NCI-H1436 treated with DMSO at 0.1 percent for 48 hours (cell line): ENCODE measurements at places on chromosomes 16 and 17.

- DNase-seq: no peak
These were observed 69.1 kb downstream of the CACNG1 start for GRCh38 chr17:67113486-67113885.

DNA sequence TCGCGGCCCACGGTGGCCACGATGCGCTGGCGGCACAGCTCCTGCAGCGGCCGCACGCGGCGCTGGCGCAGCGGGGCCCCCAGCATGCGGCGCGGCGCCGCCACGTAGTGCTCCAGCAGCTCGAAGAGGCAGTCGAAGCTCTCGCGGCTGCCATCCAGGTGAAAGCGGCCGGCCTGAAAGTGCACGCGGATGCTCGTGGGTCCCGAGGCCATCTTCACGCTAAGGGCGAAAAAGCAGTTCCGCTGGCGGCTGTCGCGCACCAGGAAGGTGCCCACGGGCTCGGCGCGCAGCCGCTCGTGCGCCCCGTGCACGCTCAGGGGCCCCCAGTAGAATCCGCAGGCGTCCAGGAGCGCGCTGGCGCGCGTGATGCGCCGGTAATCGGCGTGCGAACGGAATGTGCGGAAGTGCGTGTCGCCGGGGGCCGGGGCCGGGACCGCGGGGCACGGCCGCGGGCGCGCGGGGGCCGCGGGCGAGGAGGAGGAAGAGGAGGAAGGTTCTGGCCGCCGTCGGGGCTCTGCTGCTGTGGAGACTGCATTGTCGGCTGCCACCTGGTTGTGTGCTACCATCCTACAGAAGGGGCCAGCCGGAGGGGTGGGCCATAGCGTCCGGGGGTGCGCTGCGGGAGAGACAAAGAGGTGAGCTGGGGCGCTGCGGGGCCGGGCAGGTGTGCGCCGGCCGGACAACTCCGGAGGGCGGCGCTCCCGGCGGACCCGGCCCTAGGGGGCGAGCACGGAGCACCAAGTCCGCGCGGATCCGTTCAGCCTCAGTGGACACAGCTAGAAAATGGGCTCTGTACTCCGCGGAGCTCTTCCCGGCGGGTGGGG, 879 bp downstream of the SOCS1 start:
- DNase-seq: no peak

- DNase-seq: no peak
These were observed 3.6 kb downstream of the PIEZO1 start for GRCh38 chr16:88781140-88782077.

DNA sequence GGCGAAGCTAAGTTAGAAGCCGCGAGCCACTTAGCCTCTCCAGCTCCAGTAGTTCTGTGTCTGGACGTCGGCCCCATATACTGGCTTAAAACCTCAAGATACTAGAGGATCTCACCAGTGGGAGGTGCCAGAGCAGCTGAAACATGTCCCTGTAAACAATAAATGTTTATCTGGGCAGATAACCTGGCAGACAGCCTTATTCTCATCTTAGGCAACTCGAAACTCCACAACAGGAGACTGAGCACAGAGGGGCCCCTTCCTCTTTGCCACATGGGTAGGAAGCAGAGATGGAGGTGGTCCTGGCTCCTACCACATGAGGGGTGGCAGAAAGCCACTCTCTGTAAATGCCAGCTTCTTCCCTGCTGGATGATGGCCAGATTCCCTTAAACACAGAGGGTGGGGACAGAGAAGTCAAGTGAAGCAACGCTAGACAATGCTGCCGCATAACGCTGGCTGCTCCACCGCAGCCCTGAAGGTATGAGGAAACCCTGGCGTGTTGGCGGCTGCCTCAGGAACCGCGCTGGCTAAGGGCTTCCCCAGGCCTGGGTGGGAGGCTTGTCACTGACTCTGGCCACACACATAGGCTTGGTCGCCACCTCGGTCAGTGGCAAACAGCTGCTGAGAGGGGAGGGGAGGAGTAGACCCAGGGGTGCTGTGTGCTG, 67.9 kb downstream of the HIC1 start:
- no peak for DNase-seq

DNA sequence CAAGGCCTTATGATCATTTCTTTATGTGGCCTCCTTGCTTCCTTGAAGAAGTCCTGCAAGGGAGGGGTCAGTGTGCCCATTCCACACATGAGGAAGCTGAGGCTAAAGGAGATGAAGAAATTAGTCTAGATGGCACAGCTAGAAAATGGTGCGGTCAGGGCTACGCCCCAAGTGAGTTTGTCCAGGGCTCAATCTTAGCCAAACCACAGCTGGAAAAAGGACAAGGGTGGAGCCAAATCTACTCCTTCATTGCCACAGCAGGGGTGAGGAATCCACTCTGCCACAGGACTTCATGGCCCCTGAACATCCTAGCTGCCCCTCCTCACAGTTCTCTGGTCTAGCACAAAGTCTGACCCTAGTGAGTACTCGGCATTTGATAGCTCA, 16.2 kb downstream of the BEAN1 start:
- DNase-seq: no peak

DNA sequence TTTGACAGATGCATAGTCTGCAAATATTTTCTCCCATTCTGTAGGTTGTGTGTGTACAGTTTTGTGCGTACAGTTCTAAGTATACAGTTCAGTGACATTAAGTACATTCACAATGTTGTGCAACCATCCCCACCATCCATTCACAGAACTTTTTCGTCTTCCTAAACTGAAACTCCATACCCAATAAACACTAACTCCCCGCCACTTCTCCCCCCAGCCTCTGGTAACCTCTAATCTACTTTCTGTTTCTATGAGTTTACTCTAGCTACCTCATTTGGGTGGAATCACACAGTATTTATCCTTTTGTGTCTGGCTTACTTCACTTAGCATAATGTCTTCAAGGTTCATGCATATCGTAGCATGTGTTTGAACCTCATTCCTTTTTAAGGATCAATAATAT, 14.3 kb downstream of the PIK3R5 start:
- DNase-seq: no peak

GRCh38 chr16:31718998-31719397, 154.6 kb upstream of the ZNF267 start:
- DNase-seq: no peak
